ENCODE measurements at places on chromosomes 13 and 19.

DNA sequence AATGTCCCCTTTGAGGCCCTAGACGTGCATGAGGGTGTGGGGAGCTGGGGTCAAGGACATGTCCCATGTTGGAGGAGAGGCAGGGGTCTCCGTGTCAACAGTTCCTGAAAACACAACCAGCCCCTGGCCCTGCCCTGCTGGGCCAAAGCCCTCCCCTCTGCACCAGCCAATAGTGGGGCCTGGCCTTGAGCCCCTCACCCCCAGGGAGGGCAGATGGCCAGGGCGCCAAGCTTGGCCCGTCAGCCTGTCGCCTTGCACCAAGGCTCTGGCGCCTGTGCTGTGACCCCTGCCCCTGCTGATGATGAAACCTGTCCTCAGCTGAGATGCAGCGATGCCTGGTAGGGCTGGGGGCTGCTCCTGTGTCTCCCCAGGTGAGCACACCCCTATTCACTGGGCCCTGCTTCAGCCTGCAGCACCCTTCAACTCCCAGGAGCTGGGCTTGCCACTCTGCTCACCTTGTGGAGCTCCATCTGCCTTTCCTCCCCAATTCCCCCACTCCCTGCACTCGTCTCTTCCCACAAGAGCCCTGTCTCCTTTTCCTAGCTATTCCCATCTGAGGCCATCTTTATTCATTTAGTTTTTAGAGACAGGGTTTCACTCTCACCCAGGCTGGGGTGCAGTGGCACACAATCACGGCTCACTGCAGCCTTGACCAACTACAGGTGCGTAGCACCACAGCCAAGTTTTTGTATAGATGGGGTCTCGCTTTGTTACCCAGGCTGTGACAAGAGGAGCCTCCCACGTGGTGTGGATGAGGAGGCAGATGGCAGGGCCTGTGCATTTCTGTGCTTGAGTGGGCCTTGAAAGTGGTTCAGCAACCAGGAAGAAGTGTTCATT lies 2.1 kb upstream of the HAMP start:
- DNase-seq, result no peak

DNA sequence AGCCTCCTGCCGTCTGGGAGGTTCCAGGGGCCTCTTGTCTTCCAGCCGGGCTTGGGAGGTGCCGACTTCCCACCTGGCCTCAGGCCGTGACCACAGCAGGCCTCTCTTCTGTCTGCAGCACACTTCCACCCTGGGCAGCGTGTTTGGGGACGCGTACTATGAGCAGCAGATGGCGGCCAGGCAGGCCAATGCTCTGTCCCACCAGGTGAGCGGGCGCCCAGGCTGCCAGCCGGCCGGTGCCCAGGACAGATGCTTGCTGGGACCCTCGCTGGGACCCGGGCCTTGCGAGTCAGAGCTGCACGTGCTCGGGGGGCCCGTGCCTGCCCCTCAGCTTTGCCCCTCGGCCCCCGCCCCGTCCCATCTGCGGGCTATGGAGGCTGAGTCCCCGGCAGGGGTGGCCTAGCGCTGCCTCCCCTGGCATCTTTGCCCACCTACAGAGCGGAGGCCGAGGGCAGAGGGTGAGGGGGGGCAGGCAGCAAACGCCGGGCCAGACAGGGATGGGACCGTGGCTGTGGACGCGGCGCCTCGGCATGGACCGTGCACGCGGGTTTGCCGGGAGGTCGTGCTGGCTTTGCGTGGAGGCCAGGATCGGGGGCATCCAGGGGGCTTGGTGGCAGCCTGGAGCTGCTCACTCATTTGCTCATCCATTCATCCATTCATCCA lies 16.2 kb downstream of the COMP start:
- no peak for DNase-seq

GRCh38 chr13:75432045-75432444 lies 49.9 kb downstream of the TBC1D4 start:
- no peak for DNase-seq

DNA sequence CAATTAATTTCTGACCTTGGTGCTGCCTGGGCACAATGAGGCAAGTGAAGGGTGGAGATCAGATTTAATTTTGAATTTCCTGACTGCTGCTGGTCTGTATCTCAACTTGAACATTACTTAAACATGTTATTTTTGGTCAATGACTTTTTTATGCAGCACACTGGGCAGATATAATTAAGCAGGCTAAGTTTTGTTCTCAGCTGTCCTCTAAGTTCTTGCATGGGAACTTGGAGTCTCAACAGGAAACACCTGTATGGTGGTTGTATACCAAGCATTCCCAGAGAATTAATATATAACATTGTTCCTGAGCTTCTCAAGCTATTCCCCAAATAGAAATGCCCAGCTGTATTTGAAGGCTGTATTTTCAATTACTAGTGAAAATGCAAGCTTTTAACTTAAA lies 113.5 kb upstream of the EDNRB start:
- DNase-seq, result no peak

DNA sequence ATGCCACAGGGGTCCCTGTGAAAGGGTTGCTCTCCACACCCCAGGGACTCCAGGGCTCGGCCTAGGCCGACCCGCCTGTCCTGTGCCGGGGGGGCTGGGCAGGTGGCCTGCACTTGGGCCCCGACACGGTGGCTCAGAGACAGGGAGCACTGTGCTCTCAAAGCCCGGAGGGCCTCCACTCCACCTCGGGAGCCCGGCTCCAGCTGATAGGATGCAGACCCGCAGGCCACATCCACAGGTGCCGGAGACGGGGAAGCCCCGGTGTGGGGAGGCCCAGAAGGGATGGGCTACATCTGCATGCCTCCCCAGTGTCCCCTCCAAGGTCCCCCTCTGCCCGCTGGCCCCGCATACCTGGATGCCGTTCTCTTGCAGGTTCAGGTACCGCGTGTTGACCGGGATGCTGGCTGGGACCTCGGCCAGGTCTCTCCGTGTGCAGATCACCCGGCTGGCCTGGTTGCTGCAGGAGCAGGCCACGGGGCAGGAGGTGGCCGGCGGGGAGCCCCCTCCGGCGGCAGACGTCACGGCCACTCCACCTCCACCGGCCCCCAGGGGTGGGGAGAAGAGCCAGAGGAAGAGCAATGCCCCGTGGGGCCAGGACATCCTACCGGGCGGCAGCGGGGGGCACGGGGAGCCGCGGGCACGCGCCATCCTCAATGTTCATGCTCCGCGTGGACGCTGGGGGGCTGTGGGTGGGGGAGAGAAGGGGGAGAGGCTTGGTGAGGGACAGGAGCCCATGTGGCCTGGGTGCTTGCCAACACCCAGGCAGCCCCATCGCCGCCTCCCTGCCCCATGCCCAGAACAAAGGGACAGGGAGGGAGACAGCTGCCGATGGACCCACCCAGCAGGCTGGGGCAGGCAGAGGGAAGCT lies 19.8 kb downstream of the LRRC4B start:
- no peak for DNase-seq

GRCh38 chr13:48249018-48249417 lies 16.0 kb downstream of the ITM2B start:
- DNase-seq, result no peak

DNA sequence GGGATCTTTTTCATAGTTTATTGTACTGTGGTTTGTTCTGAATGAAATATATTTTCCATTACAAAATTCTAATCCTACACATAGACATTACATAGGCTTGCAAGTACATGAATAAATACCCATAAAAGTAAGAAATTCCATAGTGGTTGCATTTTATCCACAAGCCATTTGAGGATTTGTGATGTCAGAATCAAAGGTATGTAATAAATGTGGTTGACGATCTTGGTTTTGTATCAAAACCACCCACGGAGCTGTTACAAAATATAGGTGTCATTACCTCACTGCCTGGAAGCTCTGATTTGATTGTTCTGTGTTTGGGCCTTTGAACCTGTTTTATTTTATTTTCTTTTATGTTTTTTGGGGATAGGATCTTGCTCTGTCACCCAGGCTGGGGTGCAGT lies 125.1 kb downstream of the NALCN start:
- no peak for DNase-seq

All from activated CD8-positive, alpha-beta memory T cell treated with anti-CD3 and anti-CD28 coated beads, Interleukin-2, amount 50 U/mL, for 4 hours (primary cell).